ENCODE measurements at places on chromosomes 5 and 9. TPM values are rescaled to one million over a fixed set of nuclear protein-coding genes. Genes with fewer than 3 reads are reported as not detected.

Gene NUTM2G
- not detected for total RNA-seq

Gene C9orf153
- total RNA-seq = 1.1 TPM

Gene HK3
- total RNA-seq = not detected

Gene CLIC3
- total RNA-seq = 3.3 TPM

Gene C5orf52
- total RNA-seq = not detected

Gene CDC14B
- total RNA-seq = 15.5 TPM

Gene C1QTNF2
- 0.32 TPM for total RNA-seq

Gene PLPP7
- total RNA-seq = 6.1 TPM

Gene MYOT
- not detected for total RNA-seq

Gene C9orf50
- not detected for total RNA-seq

Gene PCDHB5
- total RNA-seq = 1.8 TPM

Gene PCDHGB1
- 3.3 TPM for total RNA-seq

Gene GNA14
- total RNA-seq = not detected

Gene PCDH1
- total RNA-seq = 0.60 TPM

Gene SYK
- not detected for total RNA-seq

Gene PCDHGB3
- 6.8 TPM for total RNA-seq

Gene BTNL3
- not detected for total RNA-seq

Gene IL5
- not detected for total RNA-seq

Gene FCHO2
- 8.0 TPM for total RNA-seq

Gene RFESD
- total RNA-seq = 0.59 TPM

Gene OR13C4
- total RNA-seq = not detected

Gene PAX5
- not detected for total RNA-seq

Gene GPX3
- 1.2 TPM for total RNA-seq

Gene LCN6
- total RNA-seq = not detected

Gene SH3RF2
- 7.7 TPM for total RNA-seq

Gene S100Z
- total RNA-seq = not detected

Gene ARL14EPL
- not detected for total RNA-seq

Gene PPIC
- 70.4 TPM for total RNA-seq

Gene GBGT1
- total RNA-seq = 6.9 TPM
